Stimulated activated CD4-positive, alpha-beta T cell treated with anti-CD3 and anti-CD28 coated beads, Interleukin-2, amount 100 ng/mL, for 24 hours (primary cell): ENCODE measurements at places on chromosomes 3 and 15.

GRCh38 chr15:55513152-55513551 lies 5.1 kb upstream of the DNAAF4 start:
- no peak for DNase-seq

- no peak for DNase-seq
These were observed 16.0 kb downstream of the MAP2K5 start for GRCh38 chr15:67558502-67558901.

GRCh38 chr15:41494922-41495735 lies 1.5 kb downstream of the ITPKA start:
- DNase-seq: peak; percentile 53

DNA sequence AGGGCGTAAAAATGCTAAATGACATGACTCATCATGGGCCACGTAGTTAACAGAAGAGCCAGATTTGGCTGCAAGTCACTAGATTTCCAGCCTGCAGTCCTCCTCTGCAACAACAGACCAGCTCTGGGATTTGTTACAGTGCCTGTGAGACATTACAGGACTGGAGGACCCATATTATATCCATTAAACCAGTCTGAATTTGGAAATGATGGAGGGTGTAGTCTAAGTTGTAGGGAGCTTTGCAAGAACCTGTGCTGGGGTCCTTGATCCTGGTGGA lies 10.8 kb downstream of the ZNF774 start:
- no peak for DNase-seq

GRCh38 chr3:194265996-194266964 lies 84.8 kb downstream of the CPN2 start:
- no peak for DNase-seq

- DNase-seq: no peak
These were observed 225.4 kb upstream of the UBE2E2 start for GRCh38 chr3:22977650-22978289.

DNA sequence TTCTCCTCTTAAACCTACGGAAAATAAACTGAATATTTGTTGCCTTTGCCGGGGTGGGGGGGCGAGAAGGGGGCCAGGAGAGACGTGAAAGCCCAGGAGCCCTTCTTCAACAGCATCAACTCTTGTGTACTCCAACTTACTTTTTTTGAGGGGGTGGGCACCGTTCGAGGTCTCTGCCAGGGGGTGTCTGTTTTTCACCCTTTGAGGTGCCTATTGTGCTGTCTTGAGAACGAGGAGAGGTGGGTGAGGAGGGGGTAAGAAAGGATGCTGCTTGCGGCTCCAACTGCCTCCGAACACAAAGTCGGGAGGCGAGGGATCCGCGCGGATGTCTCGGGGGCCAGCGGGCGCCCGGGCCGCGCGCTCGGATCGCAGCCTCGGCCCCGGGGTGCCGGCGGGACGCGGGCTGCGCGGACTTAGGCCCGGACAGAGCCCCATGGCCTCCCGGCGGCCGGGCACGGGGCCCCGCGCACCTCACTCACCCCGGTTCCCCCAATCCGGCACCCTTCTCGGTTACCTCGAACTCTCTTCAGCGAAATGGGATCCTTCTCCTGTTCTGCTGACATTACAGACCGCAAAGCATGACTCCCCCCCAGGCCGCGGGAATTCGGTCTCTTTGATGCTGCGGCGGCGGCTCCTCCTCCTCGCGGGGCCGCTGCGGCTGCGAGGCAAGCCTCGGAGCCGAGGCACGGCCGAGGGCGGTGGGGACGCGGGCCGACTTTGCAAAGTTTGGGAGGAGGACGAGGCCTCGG lies 650 bp downstream of the PYGO1 start:
- DNase-seq: no peak

DNA sequence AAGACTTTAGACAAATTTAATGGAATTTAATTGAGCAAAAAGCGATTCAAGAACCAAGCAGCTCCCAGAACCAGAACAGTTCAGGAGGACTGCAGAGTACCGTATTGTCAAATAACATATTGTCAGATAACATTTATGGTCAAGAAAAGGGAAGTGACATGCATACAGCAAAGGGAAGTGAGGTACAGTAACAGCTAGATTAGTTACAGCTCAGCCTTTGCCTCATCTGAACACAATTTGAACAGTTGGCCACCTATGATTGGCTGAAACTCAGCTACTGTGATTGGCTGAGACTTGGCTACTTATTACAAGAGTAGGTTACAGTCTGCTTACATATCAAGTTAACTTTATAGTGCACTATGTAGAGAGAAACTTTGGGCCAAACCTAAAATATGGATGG lies 21.9 kb downstream of the ZFAND6 start:
- no peak for DNase-seq

GRCh38 chr3:153069598-153070510 lies 92.2 kb upstream of the RAP2B start:
- DNase-seq: no peak

GRCh38 chr3:13544293-13544831 lies 4.6 kb upstream of the FBLN2 start:
- peak; percentile 62 for DNase-seq

DNA sequence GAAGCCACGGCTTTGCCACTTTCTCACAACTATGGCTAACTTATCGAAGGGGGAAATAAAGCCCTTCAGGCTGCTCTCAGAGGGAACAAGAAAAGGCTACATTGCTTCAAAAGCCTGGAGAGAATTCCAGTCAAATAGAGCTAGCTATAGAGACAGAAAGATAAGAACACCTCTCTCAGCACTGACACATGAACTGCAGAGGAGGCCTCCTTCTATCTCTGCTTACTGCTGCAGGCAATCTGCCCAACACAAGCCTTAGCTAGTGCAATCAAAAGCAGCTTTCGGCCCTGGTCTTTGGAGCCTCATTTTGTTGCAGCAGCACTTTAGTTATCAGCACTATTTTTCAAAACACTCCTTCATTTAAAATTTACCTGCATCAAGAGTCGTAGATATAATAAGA lies 118.4 kb upstream of the ROBO1 start:
- DNase-seq: no peak

- DNase-seq: no peak
These were observed 53.7 kb downstream of the DHX30 start for GRCh38 chr3:47856669-47857068.

GRCh38 chr3:13085081-13085845 lies 12.0 kb upstream of the IQSEC1 start:
- DNase-seq: no peak
